ENCODE measurements at places on chromosomes 16 and 17.
A peak's percentile ranks its signal among the peaks of the same experiment; 100 is the strongest.

DNA sequence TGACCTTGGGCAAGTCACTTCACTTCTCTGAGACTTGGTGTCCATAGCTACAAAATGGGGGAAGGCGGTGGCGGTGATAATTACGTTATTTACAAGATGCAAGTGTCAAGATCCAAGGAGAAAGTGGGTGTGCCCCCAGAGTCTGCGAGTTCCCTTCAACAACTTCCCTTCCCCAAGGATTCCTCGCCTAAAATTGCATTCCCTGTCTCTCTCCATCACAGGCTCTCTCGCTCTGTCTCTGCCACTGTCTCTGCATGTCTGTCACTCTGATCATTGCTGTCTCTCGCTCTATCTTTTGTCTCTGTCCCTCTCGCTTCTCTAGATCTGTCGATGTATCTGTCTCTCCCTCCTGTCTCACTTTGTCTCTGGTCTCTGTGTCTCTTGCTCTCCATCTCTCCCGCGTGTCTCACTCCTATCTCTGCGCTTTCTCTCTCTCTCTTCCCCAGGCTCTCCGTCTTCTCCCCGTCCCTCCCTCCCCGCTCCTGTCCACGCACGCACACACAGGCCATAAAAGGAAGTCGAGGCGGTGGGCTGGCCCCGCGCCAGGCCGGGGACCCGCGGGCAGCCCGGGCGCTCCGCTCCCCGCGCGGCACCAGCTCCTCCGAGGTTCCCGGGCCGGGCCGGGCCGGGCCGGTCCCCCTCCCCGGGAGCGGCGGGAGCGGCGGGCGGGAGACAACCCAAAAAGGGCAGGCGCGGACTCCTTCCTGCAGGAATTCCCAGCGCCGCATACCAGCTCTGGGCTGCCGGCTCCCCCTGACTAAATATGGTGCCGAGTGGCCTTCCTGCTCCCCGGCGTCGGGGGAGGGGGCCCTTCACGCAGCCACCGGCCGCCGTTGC is 1.1 kb upstream of the MYH11 start:
- peak; percentile 59 for DNase-seq

- no peak for DNase-seq
Observed at GRCh38 chr17:1315891-1316403, 36.5 kb downstream of the TRARG1 start.

- no peak for DNase-seq
Observed at GRCh38 chr17:11932337-11932898, 64.9 kb downstream of the ZNF18 start.

GRCh38 chr16:89918453-89919347 is at the start of gene MC1R:
Gene MC1R, plus strand, starts transcription at chr16:89918862. Its CDS starts 397 bp downstream, at chr16:89919259.
- peak; percentile 22 for DNase-seq

- DNase-seq: peak; percentile 86
Observed at GRCh38 chr17:80892019-80892855, 99.4 kb upstream of the CHMP6 start.

DNA sequence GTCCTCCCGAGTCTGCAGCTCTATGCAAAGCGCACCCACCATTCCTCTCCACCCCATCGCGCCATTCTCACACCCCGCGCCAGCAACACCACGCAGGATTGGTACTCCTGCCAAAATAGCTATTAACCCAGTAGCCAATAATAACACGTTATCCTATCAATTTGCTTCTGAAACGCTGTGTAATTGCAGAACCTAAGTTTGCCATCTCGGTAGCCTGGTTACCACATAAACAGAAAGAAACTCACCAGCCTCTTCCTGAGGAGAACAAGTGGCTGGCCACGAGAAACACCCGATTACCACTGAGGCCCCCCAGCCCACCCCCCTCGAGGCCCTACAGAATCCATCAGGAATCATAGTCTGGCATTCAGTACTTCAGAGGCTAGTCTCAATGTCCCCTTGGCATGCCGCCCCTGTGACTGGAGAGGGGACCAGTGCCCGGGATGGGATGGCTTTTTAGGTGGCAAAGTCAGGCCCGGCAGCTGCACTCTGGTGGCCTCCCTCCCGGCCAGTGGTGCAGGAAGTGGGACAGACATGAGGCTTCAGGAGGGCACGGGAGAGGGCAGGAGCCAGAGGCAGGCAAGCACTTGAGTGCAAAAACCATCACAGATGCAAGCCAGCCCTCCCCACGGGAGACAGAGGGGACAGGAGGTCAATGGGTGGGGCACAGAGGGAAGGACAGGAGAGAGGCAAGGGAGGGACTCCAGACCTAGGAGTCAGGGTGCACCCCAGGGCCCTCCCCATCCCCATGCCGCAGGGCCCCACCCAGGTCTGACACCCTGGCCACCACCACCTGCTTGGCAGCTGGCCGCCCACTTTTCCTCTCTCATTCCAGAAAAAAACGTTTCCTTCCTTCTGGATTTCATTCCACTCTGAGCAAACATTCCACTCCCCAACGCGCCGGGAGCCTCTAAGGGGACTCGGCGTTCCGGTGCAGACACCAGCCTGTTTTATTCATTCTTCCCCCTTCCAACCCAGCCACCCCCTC is 192.5 kb downstream of the ZNF423 start:
- DNase-seq: peak; percentile 60

DNA sequence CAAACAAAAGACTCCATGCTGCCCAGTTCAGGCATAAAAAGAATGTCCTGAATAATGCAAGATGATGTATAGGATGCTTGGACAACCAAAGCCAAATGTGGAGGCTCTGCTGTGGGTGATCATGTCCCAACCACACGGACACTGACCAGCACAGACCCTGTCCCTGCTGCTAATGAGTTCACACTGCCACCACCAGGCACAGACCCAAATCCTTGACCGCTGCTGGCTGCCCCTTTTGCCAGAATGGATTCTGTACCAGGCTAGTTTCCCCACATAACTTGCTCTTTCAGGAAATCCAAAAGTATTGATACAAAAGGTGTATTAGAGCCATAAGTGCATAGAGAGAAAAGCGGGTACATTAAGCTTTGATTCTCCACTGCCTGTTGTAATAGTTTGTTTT is 60.9 kb downstream of the XYLT1 start:
- no peak for DNase-seq

GRCh38 chr17:48439110-48439850 is 9.3 kb upstream of the SKAP1 start:
- DNase-seq: no peak

- DNase-seq: no peak
Observed at GRCh38 chr16:71885261-71885650, 1.3 kb upstream of the ZNF821 start.

GRCh38 chr17:46000292-46000691 is 1.2 kb downstream of the STH start:
- DNase-seq: no peak

GRCh38 chr17:65466547-65466946 is 94.9 kb downstream of the AXIN2 start:
- DNase-seq: no peak

GRCh38 chr17:2244545-2245525 is 58.8 kb downstream of the SMG6 start:
- DNase-seq: peak; percentile 92

DNA sequence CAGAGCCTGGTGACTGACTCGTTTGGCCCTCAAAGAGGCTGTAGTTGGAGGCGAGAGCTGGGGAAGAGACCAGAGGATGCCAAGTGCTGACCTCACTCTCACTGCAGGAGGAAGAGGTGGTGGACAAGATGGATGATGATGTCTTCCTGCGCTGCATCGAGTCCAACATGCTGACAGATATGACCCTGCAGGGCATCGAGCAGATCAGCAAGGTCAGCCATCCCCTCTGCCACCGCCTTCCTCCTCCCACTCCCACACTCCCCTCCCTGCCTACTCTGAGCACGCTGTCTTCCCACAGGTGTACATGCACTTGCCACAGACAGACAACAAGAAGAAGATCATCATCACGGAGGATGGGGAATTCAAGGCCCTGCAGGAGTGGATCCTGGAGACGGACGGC is 26.9 kb downstream of the POLR2A start:
- DNase-seq: no peak

GRCh38 chr17:47210105-47210504 is 957 bp downstream of the MYL4 start:
- peak; percentile 71 for DNase-seq

- DNase-seq: no peak
Observed at GRCh38 chr16:4096509-4096908, 19.7 kb downstream of the ADCY9 start.

GRCh38 chr17:72613806-72614292 is 478.6 kb downstream of the SLC39A11 start:
- no peak for DNase-seq

- DNase-seq: peak; percentile 57
Observed at GRCh38 chr16:627454-628239, 3.1 kb upstream of the WFIKKN1 start.

DNA sequence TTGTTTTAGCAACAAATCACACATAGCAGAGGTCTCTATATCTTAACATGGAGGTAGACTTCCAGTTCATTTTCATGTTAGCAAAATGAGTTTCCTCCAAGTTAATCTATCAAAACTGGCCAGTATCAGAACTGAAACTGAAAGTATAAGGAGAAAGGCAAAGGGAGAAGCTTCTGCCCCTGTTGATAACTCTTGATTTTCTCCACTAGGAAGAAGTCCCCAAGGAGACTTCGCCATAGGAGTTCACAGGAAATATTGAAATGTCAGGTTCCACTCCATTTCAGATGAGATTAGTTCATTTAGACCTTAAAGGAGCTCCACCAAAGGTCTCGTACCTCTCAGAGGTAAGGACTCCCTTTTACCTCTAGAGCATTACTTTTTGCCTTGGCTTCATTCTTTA is 1.2 kb upstream of the OGFOD3 start:
- no peak for DNase-seq

DNA sequence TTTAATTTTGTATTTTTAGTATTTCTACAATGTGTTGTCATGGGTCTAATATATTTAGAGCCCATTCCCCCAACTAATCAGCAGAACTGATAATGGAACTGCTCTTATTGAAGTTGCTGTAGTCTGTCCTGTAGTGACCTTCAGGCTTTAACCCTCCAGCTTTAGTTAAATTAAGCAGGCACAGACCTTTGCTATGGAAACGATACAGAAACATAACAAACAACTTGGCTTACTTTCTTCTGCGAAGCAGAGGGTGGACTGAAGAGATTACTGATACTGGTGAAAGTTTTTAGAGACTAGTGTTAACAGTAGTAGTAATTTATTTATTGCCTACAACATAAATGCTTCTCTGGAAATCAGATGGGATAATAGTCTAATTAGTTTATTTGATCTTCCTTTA is 61.4 kb downstream of the NFATC3 start:
- DNase-seq: peak; percentile 84

GRCh38 chr17:14091367-14091766 is 22.1 kb downstream of the COX10 start:
- no peak for DNase-seq

DNA sequence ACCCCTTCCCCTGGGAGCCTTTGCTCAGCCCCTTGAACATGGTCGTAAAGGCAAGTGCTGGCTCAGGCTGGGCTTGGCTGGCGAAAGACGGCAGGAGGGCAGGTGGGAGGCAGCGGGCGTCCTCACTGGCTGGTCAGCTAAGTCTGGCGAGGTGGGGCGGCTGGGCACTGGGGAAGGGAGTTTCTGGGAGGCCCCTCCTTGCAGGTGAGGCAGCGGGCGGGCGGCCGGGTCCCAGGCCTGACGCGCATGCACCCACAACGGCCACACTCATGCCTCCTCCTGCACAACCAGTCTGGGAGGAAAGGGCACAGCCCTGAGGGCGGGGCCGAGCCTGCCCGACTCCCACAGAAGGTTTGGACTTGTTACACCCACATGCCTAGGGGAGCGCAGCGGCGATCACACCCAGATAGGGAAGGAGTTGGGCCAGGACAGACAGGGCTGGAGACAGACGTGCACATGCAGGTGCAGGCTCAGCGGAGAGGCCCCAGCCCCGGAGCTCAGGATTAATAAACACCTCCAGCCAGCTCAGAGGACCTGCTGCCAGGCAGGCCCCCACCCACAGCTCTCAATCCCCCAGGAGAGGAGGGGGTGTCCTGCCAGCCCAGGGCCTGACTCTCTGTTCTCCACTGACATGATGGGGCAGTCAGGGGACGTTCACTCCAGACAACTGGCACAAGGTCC is at the start of gene EVPL:
EVPL (minus strand) TSS at position 148 of the 681 bp plus-strand sequence; CDS start at position 40, 108 bp downstream.
- DNase-seq: no peak

DNA sequence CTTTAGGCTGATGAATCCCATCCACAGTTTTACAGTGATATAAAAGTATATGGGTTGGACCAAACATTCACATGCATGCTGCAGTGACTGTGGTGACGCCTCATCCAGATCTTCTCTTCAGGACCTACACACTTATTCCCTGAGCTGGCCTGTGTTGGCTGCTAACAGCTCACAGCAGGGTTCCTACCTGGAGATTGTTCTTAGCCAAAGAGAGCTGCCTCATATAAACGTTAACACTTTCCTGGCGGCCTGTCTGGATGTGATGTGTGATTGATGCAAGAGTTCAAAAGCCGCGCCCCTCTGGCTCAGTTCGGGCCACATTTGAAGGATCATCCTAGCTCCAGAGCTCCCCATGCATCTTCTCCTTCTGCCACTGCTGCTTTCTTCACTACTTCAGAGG is 93.0 kb upstream of the NETO2 start:
- DNase-seq: no peak

GRCh38 chr16:11315510-11315909 is 29.7 kb upstream of the RMI2 start:
- DNase-seq: peak; percentile 34

DNA sequence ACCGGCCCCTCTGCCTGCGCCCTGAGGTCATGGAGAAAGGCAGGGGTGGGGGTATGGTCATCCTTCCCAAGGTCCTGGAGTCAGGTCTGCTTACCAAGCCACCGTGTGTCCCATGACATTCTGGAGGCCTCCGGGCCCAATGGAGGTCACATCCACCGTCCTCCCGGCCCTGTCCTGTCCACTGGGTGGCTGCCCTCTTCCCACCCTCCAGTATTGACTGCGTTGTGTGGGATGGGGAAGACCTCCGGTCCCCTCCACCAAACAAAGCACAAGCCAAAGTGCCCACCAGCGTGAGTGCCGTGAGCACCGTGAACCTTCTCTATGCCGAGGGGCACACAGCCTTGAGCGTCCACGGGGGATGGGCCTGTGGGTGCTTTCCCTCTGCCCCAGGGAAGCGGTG is 37.2 kb downstream of the LMF1 start:
- no peak for DNase-seq

DNA sequence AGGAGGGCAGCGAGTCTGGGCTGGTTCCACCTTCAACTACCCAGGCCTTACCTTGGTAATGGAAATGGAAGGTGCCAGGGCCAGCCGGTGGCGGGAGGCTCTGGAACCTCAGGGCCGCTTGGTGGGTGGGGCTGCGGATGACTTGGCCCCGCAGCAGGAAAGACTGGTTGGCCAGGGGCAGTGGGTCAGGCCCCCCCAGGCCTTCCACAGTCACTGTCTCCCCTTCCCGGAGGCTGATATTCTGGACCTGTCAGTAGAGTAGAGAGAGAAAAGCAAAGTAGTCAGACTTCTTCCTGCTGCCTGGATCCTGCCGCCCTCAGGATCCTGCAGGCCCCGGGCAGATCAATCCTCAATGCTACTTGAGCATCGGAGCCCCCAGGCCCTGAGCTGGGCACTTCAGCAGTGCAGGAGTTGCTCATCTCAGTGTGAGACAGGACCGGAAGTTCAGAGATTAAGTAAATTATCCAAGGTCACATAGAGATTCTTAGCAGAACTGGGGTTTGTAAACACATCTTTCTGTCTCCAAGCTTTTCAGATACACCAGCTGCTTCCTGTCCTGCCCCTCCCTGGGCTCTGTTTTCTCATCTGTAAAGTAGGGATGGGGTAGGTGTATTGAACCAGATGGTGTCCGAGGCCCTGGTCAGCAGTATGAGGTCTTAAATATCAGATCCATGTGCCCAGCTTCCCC is 18.5 kb upstream of the PHF12 start:
- DNase-seq: no peak

- no peak for DNase-seq
Observed at GRCh38 chr16:83830091-83830768, 22.5 kb downstream of the HSBP1 start.

- no peak for DNase-seq
Observed at GRCh38 chr17:29196769-29197515, 16.7 kb upstream of the MYO18A start.

Data from muscle of leg (tissue), 16 donors.